NCI-H226 (cell line): ENCODE measurements at places on chromosomes 3 and 15.

DNA sequence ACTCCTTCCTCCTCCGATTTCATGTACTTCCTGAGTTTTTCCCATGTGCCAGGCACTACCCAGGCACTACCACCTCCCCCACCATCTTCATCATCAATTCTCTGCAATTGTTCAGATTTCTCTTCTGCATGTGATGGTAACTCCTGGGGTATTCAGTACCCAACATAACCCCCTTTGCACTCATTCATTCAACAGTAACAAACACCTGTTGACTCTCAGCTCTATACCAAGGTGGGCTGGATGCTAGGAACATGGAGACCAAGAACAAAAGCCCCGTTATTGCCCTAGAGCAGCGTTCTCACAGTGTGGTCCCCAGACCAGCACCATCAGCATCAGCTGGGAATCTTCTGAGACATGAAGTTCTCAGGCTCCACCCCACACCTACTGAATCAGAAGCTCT is 113.0 kb upstream of the CHD2 start:
- DNase-seq: no peak

DNA sequence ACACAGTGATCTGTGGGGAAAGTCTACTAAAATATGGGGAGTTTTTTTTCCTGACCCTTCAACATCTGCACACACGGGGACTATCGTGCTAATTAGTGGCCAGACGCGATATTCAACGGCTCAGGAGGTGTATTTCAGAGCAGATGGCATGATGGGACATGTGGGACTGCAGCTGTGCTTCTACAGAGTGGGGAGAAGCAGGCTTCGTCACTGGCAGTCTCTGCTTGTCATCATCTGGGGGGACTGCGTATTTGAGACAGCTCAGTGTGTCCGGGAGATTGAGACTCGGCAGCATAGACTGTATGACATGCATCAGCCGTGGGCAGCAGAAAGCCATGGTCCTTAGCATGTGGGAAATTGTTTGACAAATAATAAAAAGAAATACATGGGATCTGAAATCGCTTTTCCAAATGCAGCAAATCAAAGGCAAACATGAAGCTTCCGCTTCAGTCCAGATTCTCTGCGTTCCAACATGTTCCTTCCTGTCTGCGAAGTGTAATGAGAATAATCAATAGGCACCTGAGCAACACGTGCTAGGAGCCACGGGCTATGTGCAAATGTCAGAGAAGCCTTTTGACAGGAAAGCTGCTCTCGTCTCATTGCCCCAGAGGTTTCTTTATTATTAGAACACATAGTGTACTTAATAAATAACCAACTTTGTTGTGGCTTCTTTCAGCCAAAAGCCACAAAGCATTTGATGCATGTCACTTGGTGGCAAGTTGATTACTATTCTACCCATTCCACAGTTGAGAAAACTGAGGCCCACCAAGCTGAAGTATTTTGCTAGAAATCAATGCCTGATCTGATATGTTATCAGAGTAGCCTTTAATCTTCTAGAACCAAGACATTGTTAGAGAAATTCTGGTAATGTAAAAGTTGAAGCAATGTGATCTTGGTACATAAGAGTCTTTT is 276.3 kb downstream of the RYR3 start:
- no peak for DNase-seq

DNA sequence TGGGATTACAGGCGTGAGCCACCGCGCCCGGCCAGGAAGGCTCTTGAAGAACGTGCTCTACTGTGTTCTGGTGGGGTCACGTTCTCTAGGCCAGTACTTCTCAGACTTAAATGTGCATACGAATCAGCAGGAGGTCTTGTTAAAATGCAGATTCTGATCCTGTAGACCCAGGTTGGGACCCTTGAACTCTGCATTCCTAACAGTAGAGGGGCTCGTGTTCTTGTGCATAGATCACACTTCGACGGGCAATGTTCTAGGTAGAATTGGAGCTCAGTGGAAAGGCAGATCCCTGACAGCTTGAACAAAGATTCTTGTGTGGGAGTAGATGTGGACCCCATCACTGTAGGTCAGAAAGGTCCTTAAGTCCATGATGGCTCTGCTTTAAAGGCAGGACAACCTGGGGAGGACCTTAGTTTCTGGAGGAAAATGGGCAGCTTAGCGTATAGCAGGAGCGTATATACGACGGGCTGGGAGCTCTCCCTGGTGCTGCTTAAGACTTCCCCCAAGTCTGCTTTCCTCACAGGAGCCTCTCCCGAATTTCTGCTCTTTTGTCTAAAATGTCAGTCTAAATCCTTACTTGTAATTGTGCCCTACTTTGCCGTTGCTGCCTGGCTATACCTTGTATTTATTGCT is 16.9 kb upstream of the FAM81A start:
- DNase-seq: no peak

DNA sequence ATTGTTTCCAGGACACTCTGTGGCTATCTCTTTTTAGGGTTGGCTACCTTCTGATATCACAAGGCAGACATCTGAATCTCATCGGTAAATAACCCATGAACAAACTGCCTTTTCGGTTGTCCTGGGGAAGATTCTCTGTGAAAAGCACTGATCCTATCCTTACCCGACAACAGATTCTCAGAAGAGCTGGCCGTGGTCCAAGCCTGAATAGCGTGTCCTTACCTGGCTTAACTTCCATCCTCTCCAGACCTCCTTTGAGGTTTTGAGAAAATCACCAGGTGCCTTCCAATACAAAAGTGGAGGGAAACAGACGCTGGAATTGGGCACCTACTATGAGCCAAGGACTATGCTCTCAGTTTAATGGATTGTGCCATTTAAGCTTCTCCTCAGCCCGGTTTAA is 87.4 kb upstream of the ARHGEF3 start:
- DNase-seq: no peak

- no peak for DNase-seq
These were observed 4.4 kb downstream of the CPLX3 start for GRCh38 chr15:74830868-74831267.

DNA sequence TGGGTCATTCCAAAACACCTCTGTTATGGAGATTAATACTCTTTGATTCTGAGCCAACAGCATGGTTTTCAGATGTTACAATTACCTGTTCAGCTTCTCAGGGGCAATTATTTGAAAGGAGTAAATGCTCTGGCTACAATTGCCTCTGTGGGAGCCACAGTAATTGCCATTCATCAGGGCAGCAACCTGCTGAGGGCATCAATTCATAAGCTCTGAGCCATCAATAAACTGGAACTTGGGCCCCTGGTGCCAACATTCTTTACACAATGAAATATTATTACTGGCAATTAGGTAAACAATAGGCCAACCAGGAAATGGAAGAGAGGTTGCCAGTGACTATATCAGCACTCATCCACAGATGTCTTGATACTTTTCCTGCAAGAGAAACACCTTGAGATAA is 660.8 kb downstream of the MECOM start:
- no peak for DNase-seq

- no peak for DNase-seq
These were observed 86.1 kb upstream of the PSMD6 start for GRCh38 chr3:64109438-64109837.

GRCh38 chr3:192249516-192249915 is 477.8 kb downstream of the FGF12 start:
- DNase-seq: no peak

- peak; percentile 34 for DNase-seq
These were observed 10.5 kb upstream of the PLA2G4E start for GRCh38 chr15:42031198-42031915.

- DNase-seq: no peak
These were observed 807.1 kb downstream of the EDEM1 start for GRCh38 chr3:5994651-5995050.

- no peak for DNase-seq
These were observed 8.3 kb downstream of the PEAK1 start for GRCh38 chr15:77411619-77411976.

DNA sequence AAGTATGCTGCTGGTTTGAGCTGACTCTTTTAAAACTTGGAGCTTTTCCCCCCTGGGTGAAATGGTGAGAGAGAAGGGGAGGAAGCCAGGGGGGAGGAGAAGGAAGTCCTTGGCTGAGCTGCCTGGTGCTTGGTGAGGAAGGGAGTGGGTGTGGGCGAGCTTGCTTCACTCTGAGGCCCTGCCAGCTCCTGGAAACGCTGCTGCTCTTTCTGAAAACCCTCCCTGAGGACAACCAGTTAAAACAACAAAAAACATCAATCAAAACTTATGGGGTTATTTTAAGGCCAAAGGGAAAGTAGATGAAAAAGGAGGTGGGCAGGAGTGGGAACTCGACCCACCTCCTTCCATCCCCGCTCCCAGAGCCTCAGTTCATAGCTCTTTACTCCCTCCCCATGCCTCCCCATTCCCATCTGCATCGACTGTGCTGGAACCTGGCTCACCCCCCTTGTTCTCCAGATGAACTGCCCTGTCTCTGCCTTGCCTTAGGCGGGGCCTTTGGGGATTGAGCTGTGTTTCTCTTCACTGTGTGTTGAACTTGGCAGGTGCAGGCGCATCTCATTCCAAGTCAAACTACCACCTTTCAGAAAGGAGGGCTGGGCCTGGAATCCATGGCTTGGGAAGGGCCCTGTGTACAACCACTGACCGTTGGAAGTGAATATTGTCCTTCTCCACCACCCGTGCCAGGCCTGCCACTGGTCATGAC is 166.1 kb downstream of the ZNF621 start:
- no peak for DNase-seq

GRCh38 chr3:53091011-53091410 is 39.2 kb downstream of the RFT1 start:
- no peak for DNase-seq

- DNase-seq: no peak
These were observed 330.1 kb downstream of the ARPP21 start for GRCh38 chr3:35969406-35969805.

- DNase-seq: peak; percentile 32
These were observed 1.1 kb downstream of the GRAMD2A start for GRCh38 chr15:72196409-72197040.

- DNase-seq: no peak
These were observed 238.7 kb upstream of the BHLHE40 start for GRCh38 chr3:4740397-4741105.

DNA sequence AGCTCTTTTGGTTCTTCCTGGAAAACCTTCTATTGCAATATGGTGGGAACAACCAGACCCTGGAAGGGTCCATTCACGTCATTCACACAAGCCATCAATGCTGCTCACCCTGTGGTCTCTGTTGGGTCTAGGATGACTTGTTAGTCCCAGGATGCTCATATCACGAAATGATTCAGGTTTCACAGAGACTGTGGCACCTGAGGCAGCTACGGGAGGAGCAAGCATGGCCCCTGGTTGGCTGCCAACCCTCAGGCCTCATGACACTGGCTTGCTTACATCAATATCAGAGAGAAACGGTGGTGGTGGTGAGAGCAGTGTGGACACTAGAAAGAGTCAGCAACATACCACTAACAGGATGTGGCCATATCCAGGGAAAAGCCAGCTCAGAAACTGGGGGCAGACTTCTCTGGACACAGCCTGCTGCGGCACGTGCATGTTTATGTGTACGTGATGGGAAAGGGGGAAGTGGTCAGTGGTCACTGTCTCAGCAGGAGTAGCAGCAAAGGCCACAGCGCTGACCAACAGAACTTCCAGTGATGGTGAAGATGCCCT is 208.9 kb upstream of the ST8SIA2 start:
- DNase-seq: no peak

- no peak for DNase-seq
These were observed 88.8 kb downstream of the IGSF11 start for GRCh38 chr3:118945834-118946233.

- no peak for DNase-seq
These were observed 8.5 kb downstream of the MFN1 start for GRCh38 chr3:179355996-179356395.
